ENCODE measurements at places on chromosomes 1 and 21. TPM values are rescaled to one million over a fixed set of nuclear protein-coding genes. Genes with fewer than 3 reads are reported as not detected.

- H3K4me1 ChIP-seq = no peaks in the 10 kb centered on the region
- peaks cover 51% of the 10 kb centered on the region for H3K27me3 ChIP-seq
- no peak overlapping the region for H3K27ac ChIP-seq
Measured at GRCh38 chr1:167635941-167636340, 5.9 kb downstream of the RCSD1 start.

DNA sequence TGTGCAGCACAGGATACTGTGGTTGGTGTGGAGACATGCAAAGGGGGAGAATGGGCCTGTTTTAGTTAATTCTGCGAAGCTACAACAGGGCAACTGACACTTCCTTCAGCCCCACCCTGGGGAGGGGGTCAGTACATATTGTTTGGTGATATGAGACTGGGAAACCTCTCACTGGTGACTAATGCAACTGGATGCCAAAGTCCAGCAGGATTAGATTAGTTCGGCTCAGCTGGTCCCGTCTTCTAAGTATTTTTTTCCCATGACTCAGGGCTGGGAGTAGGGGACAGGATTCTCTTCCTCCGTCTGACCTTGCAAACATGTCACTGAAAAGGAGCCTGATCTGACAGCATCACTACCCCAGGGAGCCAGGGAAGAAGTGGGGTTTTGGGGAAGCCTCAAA, 43.0 kb downstream of the PLXNA2 start:
- H3K27ac ChIP-seq = peak overlapping the region; percentile 12
- H3K36me3 ChIP-seq = peaks cover 95% of the 10 kb centered on the region
- peaks cover 4% of the 10 kb centered on the region for H3K4me1 ChIP-seq
- H3K27me3 ChIP-seq = no peaks in the 10 kb centered on the region

GRCh38 chr1:18666317-18666920, 35.8 kb downstream of the PAX7 start:
- H3K4me1 ChIP-seq = peaks cover 3% of the 10 kb centered on the region
- no peaks in the 10 kb centered on the region for H3K36me3 ChIP-seq
- H3K4me3 ChIP-seq = no peak overlapping the region
- H3K27ac ChIP-seq = no peak overlapping the region

GRCh38 chr1:2499260-2499659, 23.2 kb downstream of the PLCH2 start:
- H3K4me1 ChIP-seq = no peaks in the 10 kb centered on the region
- no peaks in the 10 kb centered on the region for H3K27me3 ChIP-seq
- no peak overlapping the region for H3K27ac ChIP-seq
- no peak overlapping the region for H3K4me3 ChIP-seq
- no peaks in the 10 kb centered on the region for H3K36me3 ChIP-seq

DNA sequence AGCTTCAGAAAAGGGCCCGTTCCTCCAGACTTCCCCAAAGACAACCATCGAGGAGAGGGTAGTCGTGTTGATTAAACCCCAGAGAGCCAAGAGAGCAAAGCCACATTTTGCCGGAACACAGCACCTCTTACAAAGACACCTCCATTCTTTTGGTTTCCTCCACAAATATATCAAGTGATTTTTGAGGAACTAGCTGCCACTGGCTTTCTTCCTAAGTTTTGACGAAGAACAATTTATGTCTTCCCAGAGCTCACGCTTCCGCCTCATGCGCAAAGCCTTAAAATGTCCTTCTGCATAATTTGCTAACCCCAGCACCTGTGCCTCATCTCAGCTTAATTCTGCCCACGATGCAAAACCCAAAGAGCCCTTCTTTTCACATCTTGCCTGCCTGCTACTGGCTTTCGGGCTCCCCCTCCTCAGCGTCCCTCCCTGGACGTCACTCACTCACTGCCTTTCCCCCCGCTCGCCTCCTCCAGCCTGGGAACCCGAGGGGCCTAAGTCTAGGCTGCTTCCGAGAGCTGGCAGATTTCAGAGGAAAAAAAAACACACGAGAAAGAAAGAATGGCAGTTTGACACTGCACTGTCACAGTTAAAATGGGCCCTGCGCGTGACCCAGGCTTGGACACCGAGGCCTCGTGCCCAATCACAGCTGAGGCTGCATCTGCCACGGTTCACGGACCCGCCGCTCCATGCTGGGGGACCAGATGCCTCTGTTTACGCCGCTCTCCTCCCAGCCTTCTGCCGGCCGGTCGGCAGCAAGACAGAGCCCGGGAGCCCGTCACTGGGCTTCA, 77.6 kb upstream of the IFNAR2 start:
- peak overlapping the region; percentile 84 for H3K27ac ChIP-seq
- H3K36me3 ChIP-seq = no peaks in the 10 kb centered on the region
- DNase-seq = no peak
- H3K27me3 ChIP-seq = no peaks in the 10 kb centered on the region
- no peaks in the 10 kb centered on the region for H3K4me1 ChIP-seq

GRCh38 chr1:113542221-113542701, 151.9 kb downstream of the MAGI3 start:
- no peak overlapping the region for H3K4me3 ChIP-seq
- H3K36me3 ChIP-seq = no peaks in the 10 kb centered on the region
- no peaks in the 10 kb centered on the region for H3K4me1 ChIP-seq
- no peaks in the 10 kb centered on the region for H3K27me3 ChIP-seq

DNA sequence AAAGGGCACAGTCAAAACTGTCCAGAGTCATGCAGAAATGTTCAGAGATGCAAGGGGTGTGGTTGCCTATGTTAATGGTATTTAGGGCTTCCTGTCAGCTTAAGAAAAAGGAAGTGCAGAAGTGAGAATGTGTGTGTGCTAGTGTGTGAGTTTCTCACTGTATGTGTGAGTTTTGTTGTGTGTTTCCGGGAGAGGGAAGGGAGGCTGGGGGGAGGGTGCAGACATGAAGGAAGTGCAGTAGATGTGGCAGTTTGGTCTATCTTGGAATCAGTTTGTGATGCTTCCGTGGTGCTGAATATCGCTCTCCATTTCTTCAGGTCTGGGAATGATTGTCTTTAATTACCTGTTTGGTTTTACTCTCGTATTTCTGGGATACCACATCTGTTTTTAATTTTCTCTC, 16.5 kb upstream of the ATP6V1G3 start:
- DNase-seq = no peak
- H3K27ac ChIP-seq = no peak overlapping the region
- H3K27me3 ChIP-seq = no peaks in the 10 kb centered on the region
- H3K4me1 ChIP-seq = no peaks in the 10 kb centered on the region
- H3K36me3 ChIP-seq = no peaks in the 10 kb centered on the region
- no peak overlapping the region for H3K4me3 ChIP-seq

The OPRD1 gene
- total RNA-seq = 0.56 TPM

The CAMK2N1 gene
- total RNA-seq = 11.0 TPM

DNA sequence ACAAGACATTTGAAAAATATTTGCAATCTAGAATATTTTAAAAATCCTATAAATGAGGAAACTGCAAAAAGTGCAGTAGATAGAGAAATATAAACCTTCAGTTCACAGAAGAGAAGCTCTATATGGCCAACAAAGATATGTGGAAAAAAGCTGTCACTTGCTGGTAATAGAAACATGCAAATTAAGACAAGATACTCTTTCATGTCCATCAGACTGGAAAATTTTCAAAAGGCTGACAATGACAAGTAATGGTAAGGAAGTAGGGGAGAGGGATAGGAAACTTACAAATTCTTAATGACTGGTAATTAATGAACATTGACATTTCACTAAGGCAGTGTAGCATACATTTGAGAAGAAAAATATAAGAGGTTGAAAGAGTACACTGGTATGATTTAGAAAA, 147.9 kb downstream of the MRPL39 start:
- no peaks in the 10 kb centered on the region for H3K27me3 ChIP-seq
- no peak overlapping the region for H3K4me3 ChIP-seq
- H3K4me1 ChIP-seq = no peaks in the 10 kb centered on the region
- H3K27ac ChIP-seq = no peak overlapping the region

- H3K36me3 ChIP-seq = no peaks in the 10 kb centered on the region
- no peak overlapping the region for H3K27ac ChIP-seq
- no peak overlapping the region for H3K4me3 ChIP-seq
- no peaks in the 10 kb centered on the region for H3K4me1 ChIP-seq
- no peak for DNase-seq
Measured at GRCh38 chr1:228311091-228311490, 95.5 kb downstream of the TRIM11 start.

The CELF3 gene
- total RNA-seq = not detected

DNA sequence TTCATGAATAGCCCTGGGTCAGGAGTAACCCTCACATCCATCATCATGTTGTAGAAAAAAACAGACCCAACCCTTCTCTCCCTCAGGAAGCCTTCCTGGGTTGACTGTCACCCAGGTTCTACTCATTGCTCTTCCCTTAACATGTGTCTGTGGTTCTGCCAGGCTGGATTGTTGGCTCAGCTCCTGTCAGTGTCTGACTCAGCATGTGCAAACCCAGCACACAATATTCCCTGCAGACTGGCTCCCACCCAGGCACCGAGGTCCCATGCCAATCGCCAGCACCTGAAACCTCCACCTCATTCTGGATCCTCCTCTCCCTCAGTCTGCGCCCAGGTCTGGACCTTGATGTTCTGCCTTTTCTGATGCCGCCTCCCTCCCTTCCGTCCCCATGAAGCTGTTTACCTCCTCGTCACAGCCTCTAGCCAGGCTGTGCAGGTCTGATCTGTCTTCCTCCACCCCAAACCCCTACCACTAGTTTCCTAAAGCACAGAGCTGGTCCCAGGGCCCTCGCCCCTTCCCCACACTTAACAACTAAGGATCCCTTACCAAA, 4.3 kb upstream of the S100A8 start:
- H3K4me1 ChIP-seq = no peaks in the 10 kb centered on the region
- no peaks in the 10 kb centered on the region for H3K36me3 ChIP-seq
- DNase-seq = peak; percentile 31
- H3K27me3 ChIP-seq = no peaks in the 10 kb centered on the region
- no peak overlapping the region for H3K4me3 ChIP-seq

The ORC1 gene
- total RNA-seq = 26.9 TPM

DNA sequence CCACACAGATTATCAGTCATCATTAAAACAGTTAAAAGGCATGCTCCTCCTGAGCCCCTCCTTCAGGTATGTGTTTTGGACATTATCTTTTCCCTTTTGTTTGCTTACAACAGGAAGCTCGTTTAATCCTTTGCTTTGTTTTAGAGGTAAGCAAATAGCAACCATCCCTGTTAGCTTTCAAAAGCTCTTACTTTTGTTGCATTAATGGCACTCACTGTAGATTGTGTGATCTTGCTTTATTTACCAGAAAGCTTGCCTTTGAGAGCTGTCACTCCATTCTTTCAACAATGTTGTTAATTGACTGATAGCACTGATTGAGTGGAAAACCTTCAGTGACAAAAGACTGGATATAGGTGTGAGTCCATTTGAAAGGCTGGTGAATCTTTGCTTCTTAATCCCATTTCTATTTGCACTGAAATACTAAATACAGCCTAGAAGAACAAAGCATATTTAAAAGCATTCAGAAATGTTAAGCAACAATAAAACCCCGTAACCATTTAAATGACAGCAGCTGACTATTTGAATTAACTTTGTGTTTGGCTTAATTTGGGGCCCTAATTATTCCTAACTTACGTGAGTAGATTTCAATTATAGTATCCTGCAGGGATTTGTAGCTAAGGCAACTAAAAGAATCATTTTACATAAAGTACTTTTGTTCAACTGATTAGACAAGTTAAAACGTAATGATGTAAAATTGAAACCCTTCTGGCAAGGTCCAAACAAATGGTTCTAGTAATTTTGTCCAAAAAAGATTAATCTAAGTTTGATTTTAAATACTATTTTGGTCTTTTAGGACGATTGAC, 48.3 kb downstream of the ADGRL2 start:
- peaks cover 36% of the 10 kb centered on the region for H3K4me1 ChIP-seq
- no peak overlapping the region for H3K27ac ChIP-seq
- H3K36me3 ChIP-seq = peaks cover 5% of the 10 kb centered on the region
- peak overlapping the region; percentile 59 for H3K4me3 ChIP-seq
- H3K27me3 ChIP-seq = no peaks in the 10 kb centered on the region

GRCh38 chr1:208455821-208456220, 211.6 kb upstream of the PLXNA2 start:
- no peaks in the 10 kb centered on the region for H3K36me3 ChIP-seq
- no peak for DNase-seq
- no peak overlapping the region for H3K4me3 ChIP-seq
- no peaks in the 10 kb centered on the region for H3K4me1 ChIP-seq
- no peak overlapping the region for H3K27ac ChIP-seq

The PPIAL4G gene
- 0.09 TPM for total RNA-seq

The PCP4L1 gene
- total RNA-seq = 11.3 TPM

DNA sequence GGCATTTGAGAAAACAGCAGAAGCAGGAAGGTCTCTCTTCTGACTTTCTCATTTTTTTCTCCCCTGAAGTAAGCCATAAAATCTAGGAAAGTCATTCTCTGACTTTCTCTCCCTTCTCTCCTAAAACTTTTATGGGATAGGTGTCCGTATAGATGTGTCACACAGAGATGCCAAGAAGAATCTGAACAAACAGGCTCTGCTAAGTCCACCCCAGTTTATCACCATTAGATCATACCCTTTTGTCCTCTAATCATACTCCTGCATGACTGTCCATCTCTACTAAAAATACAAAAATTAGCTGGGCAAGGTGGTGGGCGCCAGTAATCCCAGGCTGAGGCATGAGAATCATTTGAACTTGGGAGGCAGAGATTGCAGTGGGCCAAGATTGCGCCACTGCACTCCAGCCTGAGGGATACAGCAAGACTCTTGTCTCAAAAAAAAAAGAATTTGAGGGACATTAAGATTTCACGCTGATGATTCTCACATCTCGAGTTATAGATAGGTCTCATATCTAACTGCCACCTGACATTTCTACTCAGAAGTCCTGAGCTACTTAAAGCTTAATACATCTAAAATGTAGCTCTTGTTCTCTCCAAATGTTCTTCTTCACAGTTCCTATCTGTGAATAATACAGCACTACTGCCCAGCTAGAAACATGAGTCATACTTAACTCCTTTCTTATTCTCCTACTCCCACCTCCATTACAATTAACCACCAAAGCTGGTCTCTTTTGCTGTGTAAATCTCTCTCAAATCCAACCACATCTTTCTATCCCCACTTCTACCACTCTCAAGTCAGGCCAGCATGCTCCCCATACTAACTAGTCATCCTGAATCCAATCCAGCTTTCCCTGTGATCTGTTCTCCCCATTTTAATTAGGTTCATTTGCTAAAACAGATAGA, 47.7 kb downstream of the ZNF644 start:
- H3K4me3 ChIP-seq = no peak overlapping the region
- DNase-seq = no peak
- peaks cover 54% of the 10 kb centered on the region for H3K36me3 ChIP-seq
- no peaks in the 10 kb centered on the region for H3K27me3 ChIP-seq
- H3K27ac ChIP-seq = peak overlapping the region; percentile 7

- peak overlapping the region; percentile 74 for H3K4me3 ChIP-seq
- H3K27me3 ChIP-seq = peaks cover 85% of the 10 kb centered on the region
- peaks cover 3% of the 10 kb centered on the region for H3K4me1 ChIP-seq
- DNase-seq = no peak
Measured at GRCh38 chr1:206506405-206507283, 687 bp upstream of the RASSF5 start.

GRCh38 chr1:91731815-91732214, 154.1 kb downstream of the TGFBR3 start:
- no peak overlapping the region for H3K4me3 ChIP-seq
- DNase-seq = no peak
- no peaks in the 10 kb centered on the region for H3K36me3 ChIP-seq
- no peak overlapping the region for H3K27ac ChIP-seq
- peaks cover 3% of the 10 kb centered on the region for H3K4me1 ChIP-seq

The UMODL1 gene
- 0.32 TPM for total RNA-seq

Data from endodermal cell (in vitro differentiated cells).